ENCODE measurements at places on chromosomes 5 and 9. TPM values are rescaled to one million over a fixed set of nuclear protein-coding genes. Genes with fewer than 3 reads are reported as not detected.

DNA sequence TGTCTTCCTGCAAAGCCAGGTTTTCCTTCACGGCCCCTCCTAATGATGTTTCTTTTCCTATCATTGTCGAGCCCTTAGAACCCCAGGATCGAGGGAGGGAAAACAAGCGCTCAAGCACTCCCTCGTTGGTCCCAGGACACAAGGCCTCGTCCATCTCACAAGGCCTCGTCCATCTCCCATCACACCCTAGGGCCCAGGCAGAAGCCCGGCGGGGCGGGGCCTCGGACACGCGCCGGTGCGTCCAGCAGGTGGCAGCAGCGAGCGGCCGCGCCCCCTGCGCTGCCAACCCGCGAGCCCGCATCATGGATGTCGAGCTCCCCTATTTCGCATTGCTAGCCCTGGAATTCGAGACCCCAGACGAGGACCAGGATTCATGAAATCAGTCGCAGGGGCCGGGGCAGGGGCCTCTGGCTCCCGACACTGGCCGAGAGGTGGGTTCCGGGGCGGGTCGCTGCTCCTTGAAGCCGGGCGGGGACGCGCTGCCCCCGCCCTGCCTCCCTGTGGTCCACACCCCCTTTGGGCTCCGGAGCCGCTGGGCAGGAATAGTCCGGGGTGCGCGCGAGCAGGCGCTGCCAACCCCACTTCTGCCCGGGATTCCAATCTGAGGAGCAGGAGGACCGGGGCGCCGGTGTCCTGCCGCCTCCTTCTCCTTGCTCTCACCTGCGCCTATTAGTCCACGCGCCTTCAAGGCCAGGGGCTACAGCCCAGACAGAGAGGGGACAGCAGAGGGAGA, at the start of gene ABLIM3:
Gene ABLIM3 (plus strand): TSS at position 270 of the 733 bp plus-strand sequence. CDS start 603 bp downstream, outside the sequence.
- peak; percentile 39 for DNase-seq

The ASTN2 gene
- 17.2 TPM for polyA plus RNA-seq

DNA sequence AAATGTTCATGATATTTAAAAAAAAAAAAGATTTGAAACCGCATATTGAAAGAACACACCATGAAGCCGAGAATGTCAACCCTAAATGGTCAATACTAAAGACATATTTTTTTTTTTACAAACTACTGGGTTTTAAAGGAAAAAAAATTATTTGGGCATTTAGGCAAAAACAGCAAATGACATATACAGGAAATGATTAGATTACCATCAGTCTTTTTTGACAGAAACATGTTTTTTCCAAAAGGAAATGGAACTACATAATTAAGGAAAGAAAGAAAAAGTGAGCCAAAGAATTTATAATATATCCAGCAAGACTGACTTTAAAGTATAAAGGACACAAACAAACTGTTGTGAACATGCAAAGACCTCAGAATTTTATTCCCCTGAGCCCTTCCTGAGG, 56.7 kb downstream of the RALGPS1 start:
- DNase-seq, result no peak

The ECSCR gene
- polyA plus RNA-seq, result 21.9 TPM

DNA sequence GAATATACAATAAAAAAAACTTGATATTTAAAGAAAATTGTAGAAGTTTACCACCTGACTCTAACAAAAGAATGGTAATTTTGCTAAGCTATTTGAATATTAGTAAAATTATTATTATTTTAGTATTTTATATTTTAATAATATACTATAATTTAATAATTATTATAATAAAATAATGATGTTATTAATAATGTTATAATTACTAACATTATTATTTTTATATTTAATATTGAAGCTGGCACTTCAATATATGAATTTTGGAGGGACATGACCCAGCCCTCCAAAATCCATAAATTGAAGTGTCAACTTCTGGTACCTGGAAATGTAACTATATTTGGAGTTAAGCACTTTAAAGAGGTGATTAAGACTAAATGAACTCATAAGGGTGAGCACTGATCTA, 486.1 kb upstream of the CDH9 start:
- no peak for DNase-seq

- no peak for DNase-seq
Measured at GRCh38 chr9:15300218-15300617, 6.8 kb downstream of the TTC39B start.

The C5orf15 gene
- polyA plus RNA-seq, result 131 TPM

DNA sequence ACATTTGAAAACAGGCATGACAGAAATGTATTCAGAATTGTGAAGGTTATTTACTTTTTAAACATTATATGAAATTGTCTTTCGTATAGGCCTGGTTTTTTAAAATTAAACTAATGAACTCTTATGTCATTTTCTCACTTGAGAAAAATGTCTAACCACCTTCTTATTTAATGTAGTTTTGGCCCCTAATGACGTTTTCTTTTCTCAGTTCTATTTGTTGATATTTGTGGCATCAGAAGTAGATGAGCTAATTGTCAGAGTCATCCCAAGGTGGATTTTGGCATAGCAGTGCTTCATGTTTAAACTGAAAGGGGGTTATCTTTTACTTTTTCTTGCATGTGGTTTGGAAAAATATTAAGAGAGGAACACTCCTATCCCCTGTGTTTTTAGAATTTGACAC, 28.2 kb downstream of the TGFBR1 start:
- no peak for DNase-seq

The CAMK2A gene
- 4.6 TPM for polyA plus RNA-seq

- DNase-seq, result no peak
Measured at GRCh38 chr5:82332886-82333615, 54.9 kb upstream of the RPS23 start.

The PLGRKT gene
- polyA plus RNA-seq, result 33.4 TPM

GRCh38 chr9:135240871-135241311, 153.4 kb downstream of the OLFM1 start:
- no peak for DNase-seq

The TSSK1B gene
- 0.12 TPM for polyA plus RNA-seq

DNA sequence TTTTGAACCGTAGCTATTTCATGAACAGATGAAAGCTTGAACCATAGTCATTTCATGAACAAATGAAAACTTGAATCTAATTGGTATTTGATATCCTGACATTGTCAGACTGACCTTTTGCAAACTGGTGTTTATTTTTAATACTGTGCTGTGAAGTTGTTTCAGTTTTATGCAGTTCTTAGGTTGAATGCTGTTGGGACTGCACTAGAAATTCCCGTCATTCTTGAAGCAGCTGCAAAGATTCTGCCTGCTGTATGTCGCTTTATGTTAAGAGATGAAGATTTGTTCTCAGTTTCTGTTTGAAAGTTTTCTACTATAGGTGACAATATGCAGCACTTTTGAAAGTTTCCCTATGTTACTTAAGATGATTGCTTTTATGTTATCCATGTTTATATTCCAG, 22.5 kb upstream of the FAM120AOS start:
- DNase-seq, result no peak

The LEAP2 gene
- polyA plus RNA-seq, result 8.7 TPM

- no peak for DNase-seq
Measured at GRCh38 chr5:83406906-83407305, 64.6 kb upstream of the VCAN start.

- no peak for DNase-seq
Measured at GRCh38 chr5:38595132-38595745, 38.8 kb upstream of the LIFR start.

- DNase-seq, result peak; percentile 87
Measured at GRCh38 chr9:86041311-86041741, 58.0 kb downstream of the GOLM1 start.

- DNase-seq, result no peak
Measured at GRCh38 chr5:111929867-111930266, 172.9 kb upstream of the NREP start.

The MEGF10 gene
- 1.1 TPM for polyA plus RNA-seq

GRCh38 chr5:15510831-15511230, 10.9 kb downstream of the FBXL7 start:
- DNase-seq, result no peak

GRCh38 chr5:32312197-32312594, 543 bp downstream of the MTMR12 start:
- peak; percentile 50 for DNase-seq

DNA sequence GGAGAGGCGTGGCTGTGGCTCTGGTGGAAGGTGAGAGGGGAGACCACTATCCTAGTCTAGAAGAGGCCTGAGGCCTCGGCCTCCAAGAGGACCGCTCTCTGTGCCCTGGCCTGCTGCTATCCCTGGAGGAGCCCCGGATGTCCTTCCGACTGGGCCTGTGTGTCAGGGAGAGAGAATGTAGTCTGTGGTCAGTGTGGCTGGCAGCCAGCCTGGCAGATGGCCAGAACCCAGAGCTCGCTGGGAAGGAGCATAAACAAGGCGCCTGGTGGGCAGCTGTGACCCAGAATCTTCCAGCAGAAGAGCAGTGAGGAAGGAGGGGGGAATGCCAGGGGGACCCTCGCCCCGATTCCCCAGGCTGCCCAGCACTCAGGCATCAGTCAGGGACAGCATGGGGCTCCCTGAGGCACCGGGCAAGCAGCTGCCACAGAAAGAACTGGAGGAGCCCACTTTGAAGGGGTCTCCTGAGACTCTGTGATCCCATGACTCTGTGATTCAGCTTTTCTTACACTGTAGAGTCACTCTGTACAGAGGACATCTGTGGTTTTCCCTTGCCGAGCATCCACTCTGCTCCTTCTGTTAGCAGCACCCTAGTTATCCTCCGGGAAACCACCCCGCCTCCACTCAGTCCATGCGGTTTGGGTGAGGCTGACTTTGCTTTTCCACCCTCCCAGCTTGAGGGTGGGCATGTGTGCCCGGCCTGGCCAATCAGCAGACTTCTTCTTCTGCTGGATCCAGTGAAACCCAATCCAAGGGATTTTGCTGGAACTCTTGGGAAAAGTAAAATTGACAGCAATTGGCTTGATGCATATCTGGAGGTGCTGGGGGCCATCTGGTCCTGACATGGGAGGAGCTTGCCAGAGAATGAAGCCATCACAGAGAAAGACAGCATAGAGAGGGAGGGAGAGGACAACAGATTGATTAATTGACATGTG, 46.2 kb upstream of the PWWP2A start:
- DNase-seq, result no peak

DNA sequence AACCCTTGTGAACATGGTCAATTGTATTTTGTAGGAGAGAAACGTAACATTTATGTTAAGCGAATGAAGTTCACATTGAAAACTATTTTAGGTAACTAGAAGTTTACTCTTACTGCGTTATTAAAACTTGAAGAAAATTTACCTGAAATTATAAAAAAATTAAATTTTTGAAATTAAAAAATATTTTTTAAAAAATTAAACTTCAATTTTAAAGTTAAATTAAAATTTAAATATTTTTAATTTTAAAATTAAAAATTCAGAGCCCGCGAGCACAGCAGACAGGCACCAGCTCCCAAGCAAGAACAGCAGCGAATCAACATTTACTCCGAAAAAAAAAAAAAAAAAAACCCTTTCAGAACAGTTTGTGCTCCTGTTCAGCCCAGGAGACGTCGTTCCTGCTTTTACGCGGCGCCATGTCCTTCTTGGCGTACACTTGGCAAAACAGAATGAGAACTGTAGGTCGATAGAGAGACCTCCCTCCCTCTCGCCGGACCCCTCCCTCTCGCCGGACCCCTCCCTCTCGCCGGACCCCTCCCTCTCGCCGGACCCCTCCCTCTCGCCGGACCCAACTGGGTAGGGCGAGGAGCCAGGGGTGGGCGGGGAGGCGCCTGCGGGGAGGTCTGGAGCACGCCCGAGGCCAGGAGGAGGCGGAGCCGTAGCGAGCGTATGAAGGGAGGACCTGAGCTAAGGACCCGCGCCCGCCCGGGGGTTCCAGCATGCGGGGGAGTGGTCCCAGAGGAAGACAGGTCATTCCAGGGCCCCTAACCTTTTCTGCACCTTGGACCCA, 235.8 kb downstream of the ROR2 start:
- DNase-seq, result peak; percentile 47

DNA sequence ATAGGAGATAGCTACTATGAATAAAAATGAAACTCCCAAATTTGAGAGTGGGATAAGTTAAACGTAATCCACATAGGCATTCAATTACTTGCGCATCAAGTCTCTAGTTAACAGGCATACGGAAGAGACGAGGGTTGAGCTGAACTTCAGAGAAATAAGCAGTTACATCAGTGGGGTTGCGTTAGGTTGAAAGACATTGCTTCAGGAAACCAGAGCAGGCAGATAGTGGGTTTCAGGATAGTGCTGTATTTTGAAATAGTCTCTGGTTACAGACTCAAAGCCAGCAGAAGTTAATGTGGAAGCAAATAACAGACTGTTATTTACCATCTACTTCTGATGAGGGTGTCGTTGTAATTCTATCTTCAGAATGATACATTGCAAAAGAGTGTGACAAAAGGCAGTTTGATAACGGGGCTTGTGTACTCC, 533.4 kb downstream of the PDE4D start:
- DNase-seq, result no peak

The GABBR2 gene
- 6.3 TPM for polyA plus RNA-seq

The SHLD3 gene
- 4.9 TPM for polyA plus RNA-seq

The TLE1 gene
- 65.4 TPM for polyA plus RNA-seq

The C9orf153 gene
- polyA plus RNA-seq, result 0.15 TPM

The LMX1B gene
- polyA plus RNA-seq, result 18.3 TPM

The TMCO6 gene
- 19.8 TPM for polyA plus RNA-seq

The FRMPD1 gene
- 1.0 TPM for polyA plus RNA-seq

DNA sequence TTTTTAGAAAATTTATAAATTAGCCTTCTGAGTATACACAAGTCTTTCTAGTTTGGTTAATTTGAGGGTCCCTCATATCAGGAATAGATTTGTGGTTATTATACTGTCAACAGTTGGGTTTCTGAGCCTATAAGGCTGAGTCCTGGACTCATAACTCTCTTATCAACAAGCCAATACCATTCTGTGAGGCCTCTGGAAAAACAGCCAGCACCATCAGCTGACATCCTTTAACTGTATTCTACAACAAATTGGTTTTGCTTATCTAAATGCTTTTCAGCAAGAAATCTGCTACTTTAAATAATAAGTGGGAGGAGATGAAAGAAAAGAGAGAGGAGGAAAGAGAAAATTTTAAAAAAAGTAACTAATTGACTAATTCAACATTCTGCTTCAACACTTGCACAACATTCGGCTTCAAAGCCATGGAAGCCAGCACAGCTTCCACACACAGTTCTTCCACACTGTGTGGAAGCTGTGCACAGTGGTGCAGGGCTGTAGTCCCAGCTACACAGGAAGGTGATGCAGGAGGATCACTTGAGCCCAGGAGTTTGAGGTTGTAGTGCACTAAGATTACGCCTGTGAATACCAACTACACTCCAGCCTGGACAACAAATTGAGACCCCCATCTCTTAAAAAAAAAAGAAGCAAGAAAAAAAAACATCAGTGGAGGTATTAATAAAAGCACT, 84.5 kb downstream of the UBAP2 start:
- no peak for DNase-seq

DNA sequence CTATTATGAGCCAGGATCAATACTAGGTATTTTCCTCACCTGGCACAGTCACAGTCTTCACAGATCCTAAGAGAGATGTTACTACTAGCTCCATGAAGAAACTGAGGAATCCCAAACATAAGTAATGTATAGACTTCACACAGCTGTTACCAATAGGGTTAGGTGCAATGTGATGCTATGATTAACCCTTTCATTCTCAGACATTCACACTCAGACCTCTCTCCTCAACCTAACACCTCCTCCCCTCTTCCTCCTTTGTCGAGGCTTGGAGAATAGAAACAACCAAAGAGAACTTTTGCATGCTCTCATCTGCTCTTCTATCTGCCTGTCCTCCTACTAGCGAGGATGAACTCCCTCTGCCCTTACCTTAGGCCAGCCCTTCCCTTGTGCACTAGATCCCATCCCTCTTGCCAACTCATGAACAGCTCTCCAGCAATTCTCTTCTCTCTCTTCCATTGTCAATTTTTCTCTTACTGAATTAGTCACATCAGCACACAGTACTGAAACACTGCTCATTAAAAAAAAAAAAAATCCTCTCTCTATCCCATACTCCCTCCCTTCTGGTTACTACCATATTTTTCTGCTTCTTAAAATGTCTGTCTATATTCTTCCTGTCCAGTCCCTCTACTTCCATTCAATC, 47.7 kb downstream of the MAPKAP1 start:
- DNase-seq, result no peak
